ENCODE measurements at places on chromosomes 2 and 18.

DNA sequence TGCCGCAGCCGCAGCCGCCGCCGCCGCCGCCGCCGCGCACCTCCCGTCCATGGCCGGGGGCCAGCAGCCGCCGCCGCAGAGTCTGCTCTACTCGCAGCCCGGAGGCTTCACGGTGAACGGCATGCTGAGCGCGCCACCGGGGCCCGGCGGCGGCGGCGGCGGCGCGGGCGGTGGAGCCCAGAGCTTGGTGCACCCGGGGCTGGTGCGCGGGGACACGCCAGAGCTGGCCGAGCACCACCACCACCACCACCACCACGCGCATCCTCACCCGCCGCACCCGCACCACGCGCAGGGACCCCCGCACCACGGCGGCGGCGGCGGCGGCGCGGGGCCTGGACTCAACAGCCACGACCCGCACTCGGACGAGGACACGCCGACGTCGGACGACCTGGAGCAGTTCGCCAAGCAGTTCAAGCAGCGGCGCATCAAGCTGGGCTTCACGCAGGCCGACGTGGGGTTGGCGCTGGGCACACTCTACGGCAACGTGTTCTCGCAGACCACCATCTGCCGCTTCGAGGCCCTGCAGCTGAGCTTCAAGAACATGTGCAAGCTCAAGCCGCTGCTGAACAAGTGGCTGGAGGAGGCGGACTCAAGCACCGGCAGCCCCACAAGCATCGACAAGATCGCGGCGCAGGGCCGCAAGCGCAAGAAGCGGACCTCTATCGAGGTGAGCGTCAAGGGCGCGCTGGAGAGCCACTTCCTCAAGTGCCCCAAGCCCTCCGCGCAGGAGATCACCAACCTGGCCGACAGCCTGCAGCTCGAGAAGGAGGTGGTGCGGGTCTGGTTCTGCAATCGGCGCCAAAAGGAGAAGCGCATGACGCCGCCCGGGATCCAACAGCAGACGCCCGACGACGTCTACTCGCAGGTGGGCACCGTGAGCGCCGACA is 2.4 kb downstream of the POU3F3 start:
- H3K36me3 ChIP-seq, result no peaks in the 10 kb centered on the region
- peaks cover 85% of the 10 kb centered on the region for H3K27me3 ChIP-seq
- no peaks in the 10 kb centered on the region for H3K4me1 ChIP-seq
- H3K4me3 ChIP-seq, result no peak overlapping the region
- no peak for DNase-seq
- no peak overlapping the region for H3K27ac ChIP-seq

- DNase-seq, result no peak
- no peaks in the 10 kb centered on the region for H3K36me3 ChIP-seq
- no peaks in the 10 kb centered on the region for H3K27me3 ChIP-seq
- no peak overlapping the region for H3K27ac ChIP-seq
- no peaks in the 10 kb centered on the region for H3K4me1 ChIP-seq
Measured at GRCh38 chr18:78579854-78580577, 399.6 kb upstream of the SALL3 start.

GRCh38 chr2:213315168-213315876 is 31.1 kb downstream of the SPAG16 start:
- H3K4me3 ChIP-seq, result no peak overlapping the region
- H3K36me3 ChIP-seq, result peaks cover 33% of the 10 kb centered on the region

DNA sequence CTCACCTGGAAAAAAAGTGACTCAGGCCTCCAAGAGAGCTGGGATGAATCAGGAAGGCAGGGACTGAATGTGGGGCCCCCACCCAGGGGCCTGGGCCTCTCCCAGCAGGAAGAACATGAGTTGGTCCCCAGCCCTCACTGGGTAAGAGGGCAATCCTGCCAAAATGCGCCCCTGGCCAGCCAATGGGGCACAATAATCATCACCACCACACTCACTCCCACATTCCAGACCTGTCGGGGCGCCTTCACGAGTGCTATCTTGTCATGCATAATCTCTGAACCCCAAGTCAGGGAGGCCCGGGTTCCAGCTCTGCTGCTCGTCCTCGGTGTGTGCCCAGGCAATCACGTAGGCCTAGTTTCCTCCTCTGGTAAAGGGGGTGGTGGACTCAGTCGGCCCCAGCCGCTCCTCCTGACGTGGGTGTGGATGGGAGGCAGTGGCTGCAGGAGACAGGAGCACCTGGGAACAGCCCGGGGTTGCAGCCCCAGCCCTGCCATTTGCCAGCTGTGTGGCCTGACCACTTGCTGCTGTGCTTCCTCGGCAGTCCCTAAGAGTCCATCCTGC is 115.1 kb downstream of the CYP26B1 start:
- H3K4me1 ChIP-seq, result peaks cover 44% of the 10 kb centered on the region
- peak; percentile 74 for DNase-seq
- peak overlapping the region; percentile 80 for H3K27ac ChIP-seq
- H3K4me3 ChIP-seq, result no peak overlapping the region

DNA sequence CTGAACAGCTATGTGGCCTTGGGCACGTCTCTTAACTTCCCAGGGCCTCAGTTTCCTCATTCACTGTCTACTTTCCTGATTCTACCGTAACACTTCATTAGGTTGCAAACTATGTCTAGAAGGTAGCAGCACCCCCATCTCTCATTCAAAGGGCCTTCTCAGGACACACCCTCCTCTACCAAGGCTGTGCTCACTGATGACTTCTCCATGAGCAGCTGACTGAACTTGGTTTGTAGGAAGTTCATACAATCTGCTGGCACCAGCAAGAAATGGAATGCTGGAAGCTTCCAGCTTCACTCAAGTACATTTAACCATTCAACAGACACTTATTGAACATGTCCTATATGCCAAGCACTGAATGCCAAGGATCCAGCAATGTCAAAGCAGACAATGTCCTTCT is 250.8 kb upstream of the CTAGE1 start:
- no peaks in the 10 kb centered on the region for H3K27me3 ChIP-seq
- peak overlapping the region; percentile 48 for H3K27ac ChIP-seq
- peaks cover 14% of the 10 kb centered on the region for H3K4me1 ChIP-seq
- H3K36me3 ChIP-seq, result no peaks in the 10 kb centered on the region
- no peak for DNase-seq
- H3K4me3 ChIP-seq, result no peak overlapping the region

DNA sequence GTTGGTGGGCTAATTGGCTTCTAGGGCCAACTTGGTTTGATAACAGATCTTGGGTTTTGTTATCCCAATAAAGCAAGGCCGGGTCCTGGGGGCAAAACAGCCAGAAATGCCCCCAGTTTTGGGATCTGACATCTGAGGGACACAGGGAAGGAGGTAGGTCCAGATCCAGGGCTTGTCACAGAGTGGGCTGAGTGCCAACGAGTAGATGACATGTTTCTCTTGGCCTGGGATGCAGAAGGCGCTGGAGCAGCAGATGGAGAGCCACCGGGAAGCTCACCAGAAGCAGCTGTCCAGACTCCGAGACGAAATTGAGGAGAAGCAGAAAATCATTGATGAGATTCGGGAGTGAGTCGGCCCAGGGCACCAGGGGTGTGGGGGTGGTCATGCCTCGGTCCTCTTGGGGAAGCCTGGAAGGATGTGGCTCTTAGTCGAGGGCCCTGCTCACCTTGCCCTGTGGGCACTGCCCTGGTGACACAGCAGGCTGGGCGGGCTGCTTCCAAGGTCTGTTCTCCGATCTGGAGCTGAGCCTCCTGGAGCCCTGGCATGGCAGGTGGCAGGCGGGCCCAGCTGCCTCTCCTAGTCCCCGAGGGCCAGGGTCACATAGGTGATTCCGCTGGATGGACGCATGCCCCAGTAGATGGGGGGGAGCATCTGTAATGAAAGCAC is 40.2 kb upstream of the LYPD6B start:
- no peaks in the 10 kb centered on the region for H3K36me3 ChIP-seq
- no peaks in the 10 kb centered on the region for H3K27me3 ChIP-seq
- no peak overlapping the region for H3K4me3 ChIP-seq
- no peak overlapping the region for H3K27ac ChIP-seq

GRCh38 chr2:108418416-108418815 is 30.6 kb upstream of the GCC2 start:
- peaks cover 11% of the 10 kb centered on the region for H3K4me1 ChIP-seq
- no peaks in the 10 kb centered on the region for H3K36me3 ChIP-seq
- DNase-seq, result no peak
- no peak overlapping the region for H3K4me3 ChIP-seq

DNA sequence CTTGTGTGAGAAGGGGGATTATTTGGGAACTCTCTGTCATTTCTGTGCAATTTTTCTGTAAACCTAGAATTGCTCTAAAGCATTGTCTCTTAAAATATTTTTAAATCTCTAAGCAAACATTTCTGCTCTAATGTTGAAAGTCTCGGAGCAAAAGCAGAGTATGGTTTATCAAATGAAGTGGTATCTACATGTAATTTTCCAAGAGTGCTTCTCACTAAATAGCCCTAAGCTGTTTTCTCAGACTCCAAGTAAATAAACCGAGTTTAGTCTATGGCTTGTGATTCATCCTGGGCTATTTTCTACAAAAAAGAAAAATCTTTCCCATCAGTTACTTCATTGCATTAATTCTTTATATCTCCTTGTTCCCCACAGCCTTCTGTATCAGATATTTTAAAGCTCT is 90.8 kb downstream of the METTL4 start:
- no peaks in the 10 kb centered on the region for H3K27me3 ChIP-seq
- H3K4me3 ChIP-seq, result no peak overlapping the region
- H3K4me1 ChIP-seq, result no peaks in the 10 kb centered on the region
- DNase-seq, result no peak
- H3K27ac ChIP-seq, result no peak overlapping the region

- no peaks in the 10 kb centered on the region for H3K36me3 ChIP-seq
- H3K27ac ChIP-seq, result no peak overlapping the region
- H3K4me1 ChIP-seq, result no peaks in the 10 kb centered on the region
- no peak for DNase-seq
Measured at GRCh38 chr2:181673173-181673572, 7.1 kb downstream of the NEUROD1 start.

GRCh38 chr18:3526421-3527354 is 76.7 kb downstream of the TGIF1 start:
- no peaks in the 10 kb centered on the region for H3K27me3 ChIP-seq
- H3K36me3 ChIP-seq, result no peaks in the 10 kb centered on the region
- no peak overlapping the region for H3K4me3 ChIP-seq
- H3K4me1 ChIP-seq, result no peaks in the 10 kb centered on the region
- no peak for DNase-seq

GRCh38 chr2:74496997-74497776 is 2.2 kb downstream of the LBX2 start:
- H3K4me1 ChIP-seq, result peaks cover 8% of the 10 kb centered on the region
- peaks cover 8% of the 10 kb centered on the region for H3K36me3 ChIP-seq
- no peak for DNase-seq
- H3K27me3 ChIP-seq, result peaks cover 14% of the 10 kb centered on the region
- H3K4me3 ChIP-seq, result no peak overlapping the region

DNA sequence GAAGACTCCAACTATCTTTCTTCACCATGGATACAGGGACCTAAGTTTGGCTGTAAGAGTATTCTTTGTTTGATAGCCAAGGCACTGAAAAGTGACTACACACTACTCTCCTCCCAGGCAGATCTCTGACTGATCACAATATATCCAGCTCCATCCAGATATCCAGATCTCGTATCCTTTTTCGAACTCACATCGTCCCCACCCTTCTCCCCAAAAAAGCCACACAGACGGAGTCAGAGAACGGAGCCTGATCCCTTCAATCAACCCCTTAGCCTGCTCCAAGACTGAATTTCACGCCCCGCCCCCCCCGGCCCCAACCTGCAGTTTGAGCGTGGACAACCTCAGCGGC is 533 bp downstream of the DHX57 start:
- H3K36me3 ChIP-seq, result peaks cover 3% of the 10 kb centered on the region
- no peaks in the 10 kb centered on the region for H3K4me1 ChIP-seq
- H3K4me3 ChIP-seq, result peak overlapping the region; percentile 68
- H3K27me3 ChIP-seq, result no peaks in the 10 kb centered on the region
- no peak for DNase-seq

GRCh38 chr18:23882616-23883276 is 131.8 kb upstream of the TTC39C start:
- no peak for DNase-seq
- no peaks in the 10 kb centered on the region for H3K27me3 ChIP-seq
- peaks cover 97% of the 10 kb centered on the region for H3K36me3 ChIP-seq
- peak overlapping the region; percentile 96 for H3K27ac ChIP-seq

GRCh38 chr18:76401498-76401897 is 93.5 kb downstream of the ZNF516 start:
- no peaks in the 10 kb centered on the region for H3K4me1 ChIP-seq
- no peaks in the 10 kb centered on the region for H3K27me3 ChIP-seq
- DNase-seq, result no peak
- H3K27ac ChIP-seq, result no peak overlapping the region

GRCh38 chr2:17719562-17720371 is 33.8 kb downstream of the SMC6 start:
- H3K4me1 ChIP-seq, result no peaks in the 10 kb centered on the region
- no peak overlapping the region for H3K27ac ChIP-seq
- no peak for DNase-seq
- H3K4me3 ChIP-seq, result no peak overlapping the region
- H3K27me3 ChIP-seq, result no peaks in the 10 kb centered on the region
- peaks cover 96% of the 10 kb centered on the region for H3K36me3 ChIP-seq

- no peaks in the 10 kb centered on the region for H3K4me1 ChIP-seq
- H3K36me3 ChIP-seq, result no peaks in the 10 kb centered on the region
- no peak overlapping the region for H3K27ac ChIP-seq
Measured at GRCh38 chr2:12222554-12222953, 476.1 kb downstream of the LPIN1 start.

DNA sequence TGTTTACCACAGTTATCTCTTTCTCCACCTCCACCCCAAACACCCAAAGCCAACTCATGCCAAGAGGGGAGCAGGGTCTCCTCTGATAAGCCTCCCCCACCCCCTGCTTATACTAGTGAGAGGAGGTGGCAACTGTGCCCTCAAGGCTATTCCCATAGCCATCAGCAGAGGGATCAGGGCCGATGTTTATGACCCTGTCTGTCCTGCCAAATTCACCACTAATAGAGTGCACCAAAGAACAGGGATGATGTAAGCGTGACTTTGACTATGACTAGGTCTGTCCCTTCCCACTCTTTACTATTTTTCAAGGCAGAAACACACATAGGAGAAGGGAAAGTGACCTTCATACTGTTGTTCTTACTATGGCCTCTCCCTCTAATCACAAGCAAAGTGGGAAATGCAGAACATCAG is 74.6 kb downstream of the CLHC1 start:
- no peak overlapping the region for H3K4me3 ChIP-seq
- DNase-seq, result no peak
- no peaks in the 10 kb centered on the region for H3K27me3 ChIP-seq
- H3K4me1 ChIP-seq, result peaks cover 30% of the 10 kb centered on the region
- H3K27ac ChIP-seq, result no peak overlapping the region

GRCh38 chr2:173062801-173063200 is 12.8 kb upstream of the MAP3K20 start:
- no peak overlapping the region for H3K27ac ChIP-seq
- no peak overlapping the region for H3K4me3 ChIP-seq
- no peaks in the 10 kb centered on the region for H3K36me3 ChIP-seq
- no peak for DNase-seq
- H3K4me1 ChIP-seq, result peaks cover 31% of the 10 kb centered on the region
